RPMI8226 (cell line): ENCODE measurements at places on chromosomes 1 and 21.

DNA sequence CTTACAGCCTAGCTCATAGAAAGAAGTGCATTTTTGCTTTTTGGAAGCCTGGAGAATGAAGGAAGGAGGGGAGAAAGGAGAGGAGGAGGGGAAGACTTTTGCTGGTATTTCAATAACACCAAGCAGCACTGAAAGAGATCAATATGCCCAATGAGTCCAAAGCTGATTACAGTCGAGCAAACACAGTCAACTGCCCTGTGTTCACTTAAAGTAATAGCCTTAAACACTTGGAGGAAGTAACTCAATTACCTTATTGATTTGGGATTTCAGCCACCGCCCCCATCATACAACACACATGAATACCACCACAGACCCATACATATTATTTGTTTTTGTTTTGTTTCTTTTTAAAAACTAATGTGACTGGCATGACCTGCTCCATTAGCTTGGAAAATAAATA is 23.3 kb upstream of the RXRG start:
- DNase-seq, result no peak

- no peak for DNase-seq
These were observed 1016.1 kb downstream of the KCNT2 start for GRCh38 chr1:195591917-195592672.

- DNase-seq, result no peak
These were observed 132.7 kb upstream of the FOXD3 start for GRCh38 chr1:63189677-63190076.

DNA sequence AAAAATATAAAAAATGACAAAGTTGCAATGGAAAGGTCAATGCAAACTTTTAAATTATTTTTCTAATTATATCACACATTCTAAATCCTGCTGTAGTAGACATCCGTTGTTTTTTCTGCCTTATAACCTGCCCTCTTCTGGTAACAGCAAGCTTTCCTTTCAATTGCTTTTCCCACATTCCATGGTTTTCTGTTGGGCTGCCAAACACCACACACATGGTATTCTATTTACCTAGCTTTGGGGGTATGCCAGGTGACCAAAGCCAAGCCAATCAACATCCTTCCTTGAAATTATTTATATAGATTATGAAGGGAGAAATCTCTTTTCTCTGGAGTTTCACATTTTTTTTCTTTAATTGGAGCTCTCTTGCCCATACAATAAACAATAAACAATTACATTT is 3.4 kb upstream of the LAMC1 start:
- DNase-seq, result no peak

DNA sequence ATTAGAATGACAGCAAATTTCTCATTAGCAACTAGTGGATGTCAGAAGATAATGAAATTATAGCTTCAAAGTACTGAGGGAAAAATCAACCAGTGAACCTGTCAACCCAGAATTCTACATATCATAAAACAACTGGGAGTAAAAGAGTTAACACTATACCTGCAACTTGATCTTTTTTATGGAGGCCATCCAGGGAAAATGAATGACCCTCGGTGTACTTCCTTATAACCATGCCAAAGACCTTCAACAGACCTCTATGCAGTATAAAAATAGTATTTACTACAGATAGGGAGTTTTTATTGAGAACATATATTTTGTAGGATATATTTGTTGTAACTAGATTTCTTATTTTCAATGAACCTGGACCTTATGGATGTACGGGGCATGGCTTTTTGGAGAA is 392.5 kb upstream of the ZRANB2 start:
- DNase-seq, result no peak

- DNase-seq, result no peak
These were observed 609.1 kb downstream of the PTPRC start for GRCh38 chr1:199247891-199248290.

DNA sequence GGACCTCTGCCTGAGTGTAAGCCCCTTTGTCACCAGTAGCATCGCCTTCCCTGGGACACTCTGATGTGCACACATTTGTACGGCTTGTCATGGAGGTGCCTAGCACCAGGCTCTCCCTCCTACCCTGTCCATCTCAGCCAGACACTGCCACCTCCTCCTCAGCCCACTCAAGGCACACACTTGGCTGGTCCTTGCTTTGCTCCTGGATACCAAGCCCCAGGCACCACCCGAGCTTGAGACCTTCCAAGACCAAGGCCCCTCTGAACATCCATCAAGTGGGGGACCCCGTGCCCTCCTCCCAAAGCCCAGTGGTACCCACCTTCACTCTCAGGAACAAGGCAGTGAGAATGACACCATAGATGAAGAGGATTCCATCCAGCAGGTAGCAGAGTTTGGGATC is 78.0 kb downstream of the CD247 start:
- no peak for DNase-seq

GRCh38 chr1:165598676-165599059 is 32.4 kb upstream of the MGST3 start:
- DNase-seq, result no peak
